ENCODE measurements at places on chromosomes 7 and 10.

- DNase-seq, result no peak
Measured at GRCh38 chr7:77242554-77242953, 42.9 kb upstream of the FGL2 start.

DNA sequence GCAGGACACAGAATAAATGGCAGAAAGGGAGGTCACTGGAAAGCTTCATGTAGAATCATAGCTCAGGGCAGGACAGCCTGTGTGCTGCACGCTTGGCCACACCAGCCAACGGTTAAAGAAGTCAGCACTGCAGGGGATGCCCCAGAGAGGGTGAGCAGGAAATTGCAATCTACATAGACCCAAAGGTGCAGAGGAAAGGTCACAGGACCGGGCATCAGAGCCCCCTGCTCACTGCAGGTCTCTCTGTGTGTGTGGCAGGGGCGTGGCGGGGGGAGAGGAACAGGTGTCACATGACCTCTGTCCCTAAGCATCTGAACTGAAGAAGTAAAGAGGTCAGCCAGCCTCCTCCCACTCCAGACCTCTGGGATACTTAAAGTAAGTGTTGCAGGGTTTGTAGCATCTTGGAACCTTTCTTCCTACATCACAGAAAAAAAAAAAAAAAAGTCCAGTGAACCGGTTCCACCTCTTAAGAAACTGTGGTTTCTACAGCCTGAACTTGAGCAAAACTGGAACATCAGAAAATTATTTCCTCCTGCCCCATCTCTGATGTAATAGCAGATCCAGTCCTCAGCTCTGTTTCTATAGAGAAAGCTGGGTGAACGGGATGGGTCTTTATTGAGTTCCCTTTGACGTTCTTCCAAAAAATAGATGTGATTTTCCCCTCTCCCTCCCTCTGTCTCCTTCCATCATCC, 64.3 kb downstream of the RGS10 start:
- no peak for DNase-seq

DNA sequence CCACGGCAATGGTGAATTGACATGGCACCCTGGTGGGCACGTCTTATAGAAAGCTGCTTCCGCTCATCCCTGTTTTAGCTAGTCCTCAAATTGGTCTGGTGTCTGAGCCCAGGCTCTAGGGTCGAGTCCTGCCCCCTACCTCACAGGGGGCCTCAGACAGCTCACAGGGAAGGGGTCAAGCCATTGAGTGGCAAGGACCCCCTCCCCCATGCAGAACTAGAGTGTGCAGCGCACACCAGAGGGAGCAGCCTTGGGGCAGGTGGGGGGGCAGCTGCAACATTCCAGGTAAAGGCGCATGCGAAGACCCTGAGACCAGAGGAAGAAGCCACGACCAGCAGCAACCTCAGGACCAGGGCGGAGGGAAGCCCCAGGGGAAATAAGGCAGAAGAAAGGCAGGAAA, 240.4 kb upstream of the PPP2R2D start:
- DNase-seq, result no peak

- DNase-seq, result no peak
Measured at GRCh38 chr10:132156382-132156781, 30.4 kb upstream of the DPYSL4 start.

DNA sequence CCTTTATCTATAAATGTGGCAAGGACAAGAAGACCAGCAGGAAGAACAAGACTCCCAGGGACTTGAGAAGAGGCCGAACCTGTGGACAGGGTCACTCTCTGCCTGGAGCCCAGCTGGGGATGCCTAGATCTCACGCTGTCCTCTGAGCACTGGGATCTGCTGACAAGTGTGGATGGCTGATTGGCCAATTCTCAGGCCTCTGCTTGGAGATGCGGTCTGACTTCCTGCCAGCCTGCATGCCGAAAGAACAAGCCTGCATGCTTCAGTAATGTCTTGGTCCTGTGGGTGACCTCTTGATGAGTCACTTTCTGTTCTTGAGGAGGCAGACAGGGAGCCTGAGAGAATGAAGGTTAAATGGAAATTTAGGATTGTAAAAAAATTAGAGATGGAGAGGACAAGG, 84.7 kb downstream of the TMEM178B start:
- DNase-seq, result no peak

GRCh38 chr7:64174941-64175340, 32.1 kb upstream of the ZNF735 start:
- DNase-seq, result no peak

DNA sequence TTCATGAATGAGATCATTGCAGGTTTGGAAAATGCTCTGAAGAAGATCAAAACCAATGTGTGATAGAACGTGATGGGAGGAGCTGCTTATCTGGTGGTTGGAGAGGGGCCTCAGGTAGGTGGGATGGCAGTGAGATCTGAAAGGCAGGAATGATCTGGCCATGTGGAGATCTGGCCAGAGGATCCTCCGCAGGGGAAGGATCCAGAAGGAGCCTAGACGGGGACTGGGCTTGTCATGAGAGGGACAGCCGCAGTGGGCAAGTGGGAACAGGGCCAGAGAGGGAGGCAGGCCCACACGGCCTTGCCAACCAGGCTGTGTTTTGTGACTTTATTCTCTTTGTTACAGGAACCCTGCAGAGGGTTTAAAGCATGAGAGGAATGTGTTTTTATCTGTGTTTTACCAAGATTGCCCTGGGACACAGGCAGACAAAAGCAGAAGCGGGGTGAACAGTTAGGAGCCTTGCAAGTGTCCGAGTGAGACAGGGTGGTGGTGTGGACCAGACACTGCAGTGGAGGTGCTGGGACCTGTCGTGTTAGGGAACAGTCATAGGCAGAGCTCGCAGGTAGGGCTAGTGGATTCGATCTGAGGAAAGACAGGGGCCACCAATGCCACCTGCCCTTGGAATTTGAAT, 66.6 kb downstream of the TLL2 start:
- no peak for DNase-seq
